ENCODE measurements at places on chromosomes 4 and X.

GRCh38 chr4:19971829-19972228 lies 279.9 kb upstream of the SLIT2 start:
- peak; percentile 20 for DNase-seq

DNA sequence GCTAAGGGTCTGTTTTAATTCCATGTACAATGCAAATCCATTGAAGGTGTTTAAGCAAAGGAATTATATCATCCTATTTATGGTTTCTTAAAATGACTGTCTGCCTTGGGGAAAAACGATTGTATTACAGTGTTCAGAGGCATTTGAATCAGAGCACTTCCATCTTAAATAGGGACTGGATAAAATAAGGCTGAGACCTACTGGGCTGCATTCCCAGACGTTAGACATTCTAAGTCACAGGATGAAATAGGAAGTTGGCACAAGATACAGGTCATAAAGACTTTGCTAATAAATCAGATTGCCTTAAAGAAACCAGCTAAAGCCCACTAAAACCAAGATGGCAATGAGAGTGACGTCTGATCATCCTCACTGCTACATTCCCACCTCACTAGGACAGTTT lies 1167.2 kb upstream of the PABPC4L start:
- no peak for DNase-seq

- no peak for DNase-seq
Measured at GRCh38 chrX:133413218-133413925, 1.9 kb downstream of the GPC4 start.

GRCh38 chr4:114108869-114109268 lies 129.4 kb upstream of the ARSJ start:
- peak; percentile 81 for DNase-seq

DNA sequence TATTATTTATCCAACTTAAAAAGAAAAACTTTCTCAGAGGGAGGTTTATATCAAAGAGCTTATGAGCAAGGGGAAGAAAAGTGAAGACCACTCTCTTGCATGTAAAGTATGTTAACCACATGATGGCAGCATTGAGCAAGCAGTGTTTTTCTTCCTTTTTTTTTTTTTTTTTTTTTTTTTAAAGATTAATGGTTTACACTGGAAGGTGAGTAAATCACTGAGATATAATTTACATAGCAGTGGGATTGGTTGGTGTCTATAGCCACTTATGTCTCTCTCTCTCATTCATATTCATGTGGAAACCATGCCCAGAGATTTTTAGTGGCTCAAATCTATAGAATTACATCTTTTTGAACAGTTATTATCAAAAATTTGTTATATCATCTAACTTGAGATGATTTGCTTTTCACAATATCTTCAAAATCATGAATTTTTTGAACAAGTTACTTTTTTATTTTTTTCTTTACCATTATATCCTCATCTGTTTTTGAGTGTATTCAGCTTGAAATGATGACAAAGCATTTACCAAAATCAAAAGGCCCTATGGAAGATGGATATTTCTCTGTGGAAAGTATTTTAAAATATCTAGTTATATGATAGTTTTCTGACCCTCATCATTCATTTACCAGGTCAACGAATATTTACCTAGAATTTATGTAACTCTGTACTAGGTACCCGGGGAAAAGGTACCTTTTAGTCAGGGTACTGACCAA lies 31.6 kb downstream of the MTHFD2L start:
- DNase-seq: peak; percentile 83

- DNase-seq: no peak
Measured at GRCh38 chrX:46811121-46811520, 25.7 kb upstream of the RP2 start.

- no peak for DNase-seq
Measured at GRCh38 chr4:185023471-185023870, 5.2 kb downstream of the HELT start.

- DNase-seq: no peak
Measured at GRCh38 chr4:141625023-141625422, 11.4 kb upstream of the IL15 start.

DNA sequence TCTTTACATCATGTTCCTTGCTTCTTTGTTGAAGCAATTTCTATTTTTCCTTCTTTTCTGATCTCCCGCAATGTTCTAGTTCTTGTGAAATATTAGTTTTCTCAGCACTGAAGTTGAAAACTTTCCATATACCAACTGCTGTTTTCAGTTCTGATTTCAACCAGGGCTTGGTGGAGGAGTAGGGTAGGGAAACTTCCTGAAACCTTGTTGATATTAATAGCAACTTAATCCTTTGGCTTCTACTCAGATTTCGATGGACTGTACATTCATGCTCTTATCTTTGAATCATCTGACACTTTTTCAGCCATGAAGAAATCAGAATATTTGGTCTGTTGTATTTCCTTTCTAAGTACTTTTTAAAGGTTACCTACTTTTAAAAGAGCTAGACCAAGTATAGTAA lies 315.8 kb downstream of the RPA4 start:
- DNase-seq: no peak

DNA sequence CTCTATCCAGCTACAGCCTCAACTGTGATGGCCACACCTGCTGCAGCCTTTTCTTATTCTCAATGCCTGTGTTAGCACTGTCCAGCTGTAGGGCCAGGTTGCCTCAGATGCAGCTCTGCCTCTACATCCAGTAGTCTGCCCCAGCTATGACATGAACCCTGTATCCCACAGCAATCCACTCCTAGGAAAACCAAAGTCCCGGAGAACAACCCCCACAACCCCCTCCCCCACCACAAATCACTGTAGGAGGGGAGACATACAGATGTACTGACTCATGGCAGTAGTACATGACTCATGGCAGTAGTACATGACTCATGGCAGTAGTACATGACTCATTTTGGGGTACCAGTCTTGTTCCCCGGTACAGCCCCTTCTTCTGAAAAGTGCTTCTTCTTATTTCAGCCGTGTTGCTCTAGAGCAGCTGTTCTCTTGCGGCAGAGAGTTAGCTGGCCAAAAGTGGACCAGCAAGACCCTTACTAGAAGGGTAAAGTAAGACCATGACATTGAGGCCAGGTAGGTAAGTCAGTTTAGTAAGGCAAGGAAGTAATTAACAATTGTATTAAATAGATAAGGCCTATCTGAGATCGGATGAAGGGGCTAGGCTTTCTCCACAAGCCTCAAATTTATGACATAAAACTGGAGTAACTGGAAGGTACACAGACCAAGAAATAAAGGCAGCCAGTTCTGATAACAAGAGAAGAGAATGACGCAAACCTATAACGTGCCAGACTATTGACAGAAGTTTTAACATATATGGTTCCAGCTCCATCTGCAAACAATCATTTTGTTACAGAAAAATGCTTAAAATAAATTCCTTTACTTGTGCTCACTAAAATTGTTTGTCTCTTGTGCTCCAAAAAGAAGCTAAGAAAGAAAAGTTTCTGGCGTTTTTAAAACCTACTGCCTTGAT lies 221.4 kb downstream of the TACR3 start:
- no peak for DNase-seq

GRCh38 chr4:5750052-5750945 lies 39.3 kb downstream of the EVC start:
- no peak for DNase-seq

DNA sequence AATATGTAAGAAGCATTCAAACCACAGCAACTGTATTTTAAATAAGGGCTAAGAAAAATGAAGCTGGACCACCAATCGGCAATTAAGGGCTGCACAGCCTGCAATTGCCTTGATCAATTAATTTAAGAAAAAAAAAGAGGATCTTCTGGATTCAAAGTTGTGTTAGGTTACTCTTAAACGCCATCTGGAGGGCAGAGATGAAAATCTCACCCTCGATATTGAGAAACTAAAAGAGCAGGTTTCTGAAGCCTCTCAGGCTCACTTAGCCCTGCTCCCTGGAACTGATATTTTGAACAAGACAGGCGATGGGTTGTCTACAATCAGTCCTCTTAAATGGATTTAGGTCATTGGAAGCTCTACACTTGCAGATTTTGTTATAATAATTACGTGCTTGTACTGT lies 579.4 kb downstream of the GRXCR1 start:
- DNase-seq: peak; percentile 58

GRCh38 chr4:20643631-20644030 lies 56.6 kb upstream of the PACRGL start:
- no peak for DNase-seq

- DNase-seq: no peak
Measured at GRCh38 chr4:89114100-89114499, 2.8 kb downstream of the TIGD2 start.

GRCh38 chrX:101385026-101385684 lies 836 bp downstream of the BTK start:
- DNase-seq: no peak

All from DMS53 (cell line).